COLO829 (cell line): ENCODE measurements at places on chromosomes 1 and 21.

GRCh38 chr1:119712342-119713038 lies 756 bp downstream of the PHGDH start:
- DNase-seq: peak; percentile 30

DNA sequence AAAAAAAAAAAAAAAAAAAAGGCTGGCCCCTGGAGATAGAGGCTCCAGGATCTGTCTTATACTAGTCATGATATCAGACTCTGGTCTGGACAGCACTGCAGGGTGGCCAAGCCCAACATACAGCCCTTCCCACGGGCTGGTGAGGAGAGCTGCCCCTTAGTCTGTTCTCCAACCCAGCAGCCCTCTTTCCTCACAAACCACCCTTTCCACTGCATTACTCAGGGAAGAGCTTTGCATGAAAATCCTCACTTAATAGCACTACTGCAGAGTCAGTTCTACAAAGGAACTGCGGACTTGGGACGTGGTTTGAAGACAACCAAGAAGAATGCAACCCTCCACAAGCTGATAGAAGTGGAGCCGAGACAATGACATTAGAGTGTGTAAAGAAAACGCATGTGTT lies 5.7 kb downstream of the BCAR3 start:
- DNase-seq: no peak

DNA sequence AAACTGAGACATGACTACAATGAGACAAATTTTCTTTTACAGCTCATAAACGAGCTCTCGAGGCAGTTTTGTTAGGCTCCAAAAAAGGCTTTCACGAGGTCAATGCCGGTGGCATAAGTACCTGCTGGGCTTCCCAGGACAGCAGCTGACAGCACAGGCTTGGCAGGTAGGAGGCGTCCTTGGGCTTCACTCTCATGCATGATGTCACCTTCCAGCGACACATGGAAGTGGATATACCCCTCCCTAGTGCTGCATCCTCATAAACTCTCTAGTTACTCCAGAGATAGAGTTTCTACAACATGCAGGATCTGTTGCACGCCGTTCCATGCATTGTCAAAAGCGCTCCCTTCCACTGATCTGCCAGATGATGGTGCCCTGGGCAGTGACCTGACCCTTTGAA lies 112.5 kb upstream of the PAXBP1 start:
- DNase-seq: no peak

GRCh38 chr21:44427241-44428120 lies 27.8 kb upstream of the LRRC3 start:
- DNase-seq: no peak

- DNase-seq: peak; percentile 74
These were observed 518.6 kb upstream of the ZP4 start for GRCh38 chr1:238409191-238409850.

- no peak for DNase-seq
These were observed 9.8 kb upstream of the CAMTA1 start for GRCh38 chr1:6775261-6776043.

- DNase-seq: peak; percentile 59
These were observed at the start of gene LPGAT1 for GRCh38 chr1:211830328-211831142. LPGAT1 (minus strand) TSS chr1:211830763; CDS start chr1:211829296, 1,467 bp downstream.

GRCh38 chr1:39420493-39420892 lies 70.9 kb upstream of the BMP8A start:
- no peak for DNase-seq

- DNase-seq: no peak
These were observed 35.6 kb downstream of the NTPCR start for GRCh38 chr1:232985882-232986526.

DNA sequence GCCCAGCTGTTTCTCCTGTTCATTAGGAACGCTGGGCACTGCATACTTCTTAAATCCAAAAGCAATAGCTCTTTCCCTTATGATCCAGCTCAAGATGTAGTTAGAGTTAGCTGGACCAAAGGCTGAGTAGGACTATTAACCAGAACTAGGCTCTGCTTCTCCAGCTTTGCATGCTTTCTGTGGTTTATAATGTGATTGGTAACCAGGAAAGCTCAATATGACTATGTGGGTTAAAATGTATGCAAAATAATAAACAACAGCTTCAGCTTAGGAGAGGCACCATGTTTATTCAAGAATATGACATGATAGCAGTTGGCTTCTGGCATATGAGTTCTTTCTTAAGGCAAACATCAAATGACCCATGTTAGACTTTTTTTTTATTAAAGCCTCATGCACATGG lies 73.8 kb downstream of the LYPLAL1 start:
- DNase-seq: no peak

GRCh38 chr1:160397651-160398050 lies 2.7 kb upstream of the VANGL2 start:
- no peak for DNase-seq

GRCh38 chr1:35557118-35557610 lies at the start of gene KIAA0319L:
KIAA0319L (minus strand) TSS chr1:35557403; CDS start chr1:35554491, 2,912 bp downstream.
- DNase-seq: peak; percentile 66

GRCh38 chr1:173191011-173191705 lies 16.0 kb downstream of the TNFSF4 start:
- DNase-seq: no peak

GRCh38 chr1:179310721-179311120 lies 17.1 kb downstream of the SOAT1 start:
- DNase-seq: peak; percentile 92

DNA sequence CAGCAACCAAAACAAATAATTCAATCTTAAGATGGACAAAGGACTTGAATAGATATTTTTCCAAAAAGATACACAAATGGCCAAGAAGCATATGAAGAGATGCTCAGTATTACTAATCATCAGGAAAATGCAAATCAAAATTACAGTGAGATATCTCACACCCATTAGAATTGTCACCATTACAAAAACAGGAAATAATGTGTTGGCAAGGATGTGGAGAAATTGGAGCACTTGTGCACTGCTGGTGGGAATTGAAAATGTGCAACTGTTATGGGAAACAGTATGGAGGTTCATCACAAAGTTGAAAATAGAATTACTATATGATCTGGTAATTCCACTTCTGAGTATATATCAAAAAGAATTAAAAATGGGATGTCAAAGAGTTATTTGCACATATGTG lies 83.2 kb downstream of the SH3GLB1 start:
- DNase-seq: no peak

DNA sequence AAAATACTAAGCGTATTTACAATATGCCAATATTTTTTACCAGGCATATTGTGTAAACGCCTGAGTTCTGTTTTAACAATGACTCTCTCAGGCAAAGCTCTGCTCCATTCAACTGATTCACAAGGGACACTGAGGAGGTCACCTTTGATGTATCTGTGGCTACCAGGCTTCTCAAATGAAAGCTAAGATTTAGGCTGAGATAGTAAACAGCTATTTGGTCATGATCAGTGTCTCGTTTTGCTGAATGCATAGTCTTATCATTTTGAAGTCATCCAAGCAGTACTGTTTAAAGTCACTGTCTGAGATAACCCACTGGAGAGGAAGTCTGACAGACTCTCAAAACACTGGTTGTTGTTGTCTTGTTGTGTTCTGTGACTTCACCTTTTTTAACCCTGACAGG lies 13.7 kb upstream of the PLPPR5 start:
- DNase-seq: peak; percentile 14

- DNase-seq: no peak
These were observed 861 bp upstream of the DRAXIN start for GRCh38 chr1:11690397-11691301.

- peak; percentile 73 for DNase-seq
These were observed 3.2 kb upstream of the SRM start for GRCh38 chr1:11062965-11063401.

DNA sequence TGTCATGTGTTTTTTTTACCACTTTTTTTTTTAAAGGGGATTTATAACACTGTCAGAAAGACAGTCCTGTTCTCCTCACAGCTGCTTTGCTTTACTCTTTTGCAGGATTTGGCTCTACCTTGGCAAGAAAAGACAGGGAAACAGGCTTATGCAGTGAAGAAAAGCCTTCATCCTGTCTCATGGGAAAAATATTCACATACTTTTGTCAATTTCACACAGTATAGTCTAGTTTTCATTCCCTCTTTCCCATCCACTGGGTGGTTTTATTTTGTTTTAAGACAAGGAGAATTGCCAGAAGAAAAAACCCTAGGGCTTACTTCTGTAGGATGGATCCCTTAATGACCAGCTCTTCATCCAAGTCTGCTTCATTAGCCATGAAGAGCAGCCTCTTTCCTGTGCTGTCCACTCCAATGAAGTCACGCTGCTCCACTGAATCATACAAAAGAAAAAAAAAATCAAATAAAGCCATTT lies 60.0 kb downstream of the EIF2B3 start:
- DNase-seq: no peak

DNA sequence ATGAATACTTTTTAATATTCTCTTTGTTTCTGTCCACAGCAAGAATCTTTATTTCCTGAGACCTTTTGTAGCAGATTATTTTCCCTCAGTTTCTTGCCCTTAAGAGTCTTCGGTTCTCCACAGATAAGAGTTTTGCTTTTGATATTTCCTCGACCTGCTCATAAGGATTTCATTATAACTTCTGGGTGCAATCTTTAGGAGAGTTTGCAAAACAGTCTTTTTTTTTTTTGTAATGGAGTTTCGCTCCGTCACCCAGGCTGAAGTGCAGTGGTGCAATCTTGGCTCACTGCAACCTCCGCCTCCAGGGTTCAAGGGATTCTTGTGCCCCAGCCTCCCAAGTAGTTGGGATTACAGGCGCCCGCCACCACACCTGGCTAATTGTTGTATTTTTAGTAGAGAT lies 10.1 kb upstream of the UBE4B start:
- DNase-seq: no peak

- DNase-seq: peak; percentile 58
These were observed 141.1 kb downstream of the TOMM20 start for GRCh38 chr1:234987415-234988154.
